Fibroblast of upper back skin (primary cell): ENCODE measurements at places on chromosomes 12 and 14.

- DNase-seq = no peak
Measured at GRCh38 chr14:86035882-86036281, 505.9 kb downstream of the FLRT2 start.

GRCh38 chr12:86435053-86435452 lies 178.9 kb upstream of the MGAT4C start:
- no peak for DNase-seq

- peak; percentile 75 for DNase-seq
Measured at GRCh38 chr12:7219599-7220243, 30.2 kb downstream of the PEX5 start.

DNA sequence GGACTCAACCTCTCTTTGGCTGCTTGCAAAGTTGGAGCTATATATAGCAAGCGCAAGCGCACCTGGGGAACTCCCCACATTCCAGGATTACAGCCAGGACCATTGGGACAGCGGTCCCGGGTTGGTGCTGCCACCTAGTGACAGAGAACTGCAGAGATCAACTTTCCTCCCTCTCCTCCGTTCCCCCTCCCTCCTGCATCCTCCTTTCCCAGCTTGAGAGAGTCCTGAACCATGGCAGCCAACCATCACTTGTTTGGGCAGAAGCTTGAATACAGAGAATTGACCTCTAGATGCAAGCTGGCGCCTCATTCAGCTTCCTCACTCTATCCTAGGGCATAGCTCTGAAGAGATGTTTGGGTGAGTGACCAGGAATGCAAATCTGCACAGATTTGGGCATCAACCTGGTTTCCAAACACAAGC lies 17.4 kb upstream of the FLVCR2 start:
- DNase-seq = peak; percentile 61

DNA sequence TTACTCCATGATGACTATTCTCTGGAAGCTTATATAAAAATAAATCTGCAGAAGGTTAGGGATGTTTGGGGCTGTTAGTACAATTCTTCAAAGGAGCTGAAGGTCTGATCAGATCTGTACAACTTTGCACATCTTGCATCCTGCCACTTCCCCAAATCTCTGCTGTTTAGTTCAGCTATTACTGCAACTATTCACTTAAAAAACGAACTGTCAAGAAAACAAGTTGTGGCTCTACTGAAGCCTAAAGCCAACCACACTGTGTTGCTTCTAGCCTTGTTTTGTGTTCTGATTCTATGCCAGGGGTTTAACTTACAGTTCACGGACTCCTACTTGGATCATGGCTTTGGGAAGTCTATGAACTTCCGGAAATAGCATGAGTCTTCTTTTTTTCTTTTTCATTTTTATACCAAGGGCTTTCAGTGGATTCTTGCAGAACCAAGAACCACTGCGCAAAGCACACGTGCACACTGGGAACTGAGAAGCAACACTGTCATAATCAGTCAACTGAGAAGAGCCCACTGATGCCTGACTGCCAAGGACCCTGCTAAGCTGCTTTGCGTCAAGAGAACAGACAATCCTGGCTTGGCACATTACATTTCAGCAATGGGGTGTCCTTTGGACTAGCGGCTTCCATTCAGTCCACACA lies 66.3 kb upstream of the EEA1 start:
- DNase-seq = no peak

- DNase-seq = no peak
Measured at GRCh38 chr12:131642101-131642540, 68.8 kb upstream of the SFSWAP start.
